Daoy (cell line): ENCODE measurements at places on chromosomes 7 and 10. TPM values are rescaled to one million over a fixed set of nuclear protein-coding genes. Genes with fewer than 3 reads are reported as not detected.

- DNase-seq: no peak
These were observed 739.9 kb downstream of the REEP3 start for GRCh38 chr10:64261092-64261491.

DNA sequence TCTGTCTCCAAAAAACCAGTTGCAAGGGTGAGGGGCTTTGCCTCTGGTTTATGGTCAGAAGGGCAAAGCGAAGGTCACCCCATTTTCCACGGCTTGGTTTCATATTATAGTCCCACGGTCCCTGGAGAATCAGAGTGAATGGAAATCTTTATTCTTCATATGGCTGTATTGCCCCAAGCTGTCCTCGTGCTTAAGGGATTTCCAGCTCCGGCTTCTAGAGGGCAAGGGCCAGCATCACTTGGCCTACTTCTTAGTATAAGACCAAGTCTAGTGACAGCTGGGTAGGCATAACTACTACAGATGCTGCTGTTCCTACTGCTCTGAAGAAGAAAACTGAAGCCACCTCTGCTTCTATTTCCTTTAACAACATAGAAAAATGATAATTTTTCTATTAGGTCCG is 63.2 kb downstream of the PARP12 start:
- DNase-seq: no peak

- DNase-seq: no peak
These were observed 128.1 kb downstream of the ELFN1 start for GRCh38 chr7:1798191-1798590.

- DNase-seq: no peak
These were observed 904 bp upstream of the CCDC7 start for GRCh38 chr10:32445036-32445435.

- peak; percentile 49 for DNase-seq
These were observed 29.4 kb downstream of the CDK14 start for GRCh38 chr7:90625562-90625961.

DNA sequence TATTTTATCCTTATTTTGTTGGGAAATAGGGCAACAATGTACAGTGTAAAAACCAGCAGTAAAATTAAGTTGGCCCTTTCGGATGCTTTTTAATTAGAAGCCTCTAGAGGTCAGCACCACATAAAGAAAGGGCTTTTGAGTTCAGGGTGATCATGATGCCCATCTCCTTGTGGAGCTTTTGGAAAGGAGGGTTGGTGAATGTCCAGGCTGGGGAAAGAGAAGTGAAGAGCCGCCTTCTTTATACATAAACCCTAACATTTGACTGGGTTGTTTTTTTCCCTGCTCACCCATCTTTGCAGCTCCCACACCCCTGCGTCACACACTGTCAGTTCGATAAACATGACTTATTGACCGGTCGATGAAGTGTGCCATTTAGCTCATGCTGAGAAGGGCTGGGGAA is 29.8 kb downstream of the MTURN start:
- DNase-seq: peak; percentile 70

DNA sequence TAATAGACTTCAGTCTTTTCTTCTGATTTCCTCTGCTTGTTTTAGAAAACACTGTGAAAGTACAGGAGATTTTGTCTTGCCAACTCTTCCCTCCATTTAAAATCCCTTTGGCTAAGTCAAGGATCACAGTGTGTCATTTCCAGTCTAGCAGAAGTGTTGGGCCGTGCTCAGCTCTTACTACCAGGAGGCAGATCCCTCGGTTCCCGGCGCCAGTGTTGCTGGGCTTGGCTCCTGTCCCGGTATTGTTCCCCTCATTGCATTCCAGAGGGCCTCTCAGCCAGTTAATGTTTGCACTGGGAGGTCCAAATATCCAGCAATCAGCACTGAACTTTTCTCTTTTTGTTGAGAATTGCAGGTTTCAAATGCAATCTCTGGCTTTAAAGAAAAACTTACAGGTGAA is 612.1 kb upstream of the MGMT start:
- DNase-seq: peak; percentile 85

DNA sequence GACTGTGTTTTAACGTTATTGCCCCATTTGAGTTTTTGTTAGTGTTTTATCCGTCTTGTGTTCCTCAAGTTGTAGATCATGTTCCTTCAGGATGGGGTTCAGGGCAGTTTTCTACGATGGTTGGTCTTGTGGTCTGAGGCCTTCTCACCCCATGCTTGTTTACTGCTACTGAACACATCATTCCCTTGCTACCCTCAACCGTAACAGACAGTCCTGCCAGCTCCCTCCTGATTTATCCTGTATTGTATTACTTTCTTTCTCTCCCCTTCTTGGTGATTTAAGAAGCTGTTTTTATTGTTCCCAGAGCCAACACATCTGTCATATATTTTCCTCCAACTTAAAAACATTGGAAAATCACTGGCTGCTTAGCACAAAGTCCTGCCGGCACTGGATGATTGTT is 719.8 kb downstream of the INHBA start:
- no peak for DNase-seq

- DNase-seq: no peak
These were observed 15.0 kb downstream of the NOD1 start for GRCh38 chr7:30463405-30464145.

DNA sequence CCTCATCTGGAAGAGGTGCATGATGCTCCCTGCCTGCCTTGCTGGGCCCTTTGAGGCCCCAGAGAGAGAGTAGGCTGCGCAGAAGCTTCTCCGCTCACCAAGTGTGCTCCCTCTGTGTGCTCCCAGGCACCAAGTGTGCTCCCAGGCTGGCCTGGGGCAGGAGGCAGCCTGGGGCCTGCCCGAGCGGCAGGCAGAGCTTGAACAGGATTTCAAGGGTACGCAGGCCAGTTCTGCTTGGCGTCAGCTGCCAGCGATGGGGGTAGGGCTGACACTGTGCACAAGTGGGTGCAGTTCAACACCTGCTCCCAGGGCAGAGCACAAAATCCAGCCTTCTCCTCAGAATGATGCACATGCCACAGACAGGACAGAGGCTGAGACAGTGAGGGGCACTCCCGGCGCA is 119.7 kb downstream of the FAM53B start:
- DNase-seq: no peak

DNA sequence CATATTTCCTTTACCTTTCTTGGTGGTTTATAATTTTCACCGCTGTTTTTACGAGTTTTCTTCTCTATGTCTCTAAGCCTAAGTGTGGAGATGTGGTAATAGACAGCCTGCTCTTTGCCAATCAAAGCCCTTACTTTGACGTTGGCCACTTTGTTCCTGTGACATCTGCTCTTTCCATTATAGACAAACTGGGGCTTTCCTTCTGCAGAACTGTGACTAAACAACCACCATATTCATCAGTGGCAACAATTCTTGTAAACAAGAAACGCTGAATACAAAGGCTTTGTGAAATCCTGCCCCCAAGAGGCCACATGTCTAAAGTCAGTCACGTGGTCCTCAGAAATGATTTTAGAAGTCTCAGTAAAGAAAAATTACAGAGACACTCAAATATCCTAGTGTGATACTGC is 59.6 kb upstream of the CAPZA2 start:
- peak; percentile 80 for DNase-seq

DNA sequence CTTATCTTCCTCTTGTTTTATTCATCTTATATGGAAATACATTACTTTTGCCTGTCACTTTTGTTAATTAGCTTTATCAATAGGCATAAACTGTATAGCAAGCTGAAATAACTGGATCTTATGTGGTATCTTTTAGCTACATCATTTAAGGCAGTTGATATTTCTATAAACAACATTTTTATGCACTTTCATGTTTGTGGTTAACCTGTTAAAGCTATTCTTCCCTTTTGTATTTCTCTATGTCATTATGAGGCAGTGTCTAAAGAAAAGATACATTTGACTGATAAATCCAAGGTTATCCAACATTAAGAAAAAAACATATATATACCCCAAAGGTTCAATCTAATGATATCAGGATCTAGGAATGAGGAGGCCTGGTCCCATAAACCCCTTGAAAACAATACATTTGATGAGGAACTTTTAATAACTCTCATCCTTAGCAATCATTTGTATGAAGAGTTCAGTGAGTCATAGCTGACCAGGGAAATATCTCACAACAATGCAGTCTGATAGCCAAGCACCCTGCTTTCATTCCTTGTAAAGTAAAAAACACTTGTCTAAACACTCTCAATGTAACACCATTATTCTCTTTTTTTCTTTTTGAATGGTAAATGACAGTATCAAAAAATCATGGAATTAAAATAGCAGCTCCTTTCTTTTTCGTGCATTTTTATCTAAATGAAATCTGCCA is 300.9 kb downstream of the NEBL start:
- DNase-seq: no peak

DNA sequence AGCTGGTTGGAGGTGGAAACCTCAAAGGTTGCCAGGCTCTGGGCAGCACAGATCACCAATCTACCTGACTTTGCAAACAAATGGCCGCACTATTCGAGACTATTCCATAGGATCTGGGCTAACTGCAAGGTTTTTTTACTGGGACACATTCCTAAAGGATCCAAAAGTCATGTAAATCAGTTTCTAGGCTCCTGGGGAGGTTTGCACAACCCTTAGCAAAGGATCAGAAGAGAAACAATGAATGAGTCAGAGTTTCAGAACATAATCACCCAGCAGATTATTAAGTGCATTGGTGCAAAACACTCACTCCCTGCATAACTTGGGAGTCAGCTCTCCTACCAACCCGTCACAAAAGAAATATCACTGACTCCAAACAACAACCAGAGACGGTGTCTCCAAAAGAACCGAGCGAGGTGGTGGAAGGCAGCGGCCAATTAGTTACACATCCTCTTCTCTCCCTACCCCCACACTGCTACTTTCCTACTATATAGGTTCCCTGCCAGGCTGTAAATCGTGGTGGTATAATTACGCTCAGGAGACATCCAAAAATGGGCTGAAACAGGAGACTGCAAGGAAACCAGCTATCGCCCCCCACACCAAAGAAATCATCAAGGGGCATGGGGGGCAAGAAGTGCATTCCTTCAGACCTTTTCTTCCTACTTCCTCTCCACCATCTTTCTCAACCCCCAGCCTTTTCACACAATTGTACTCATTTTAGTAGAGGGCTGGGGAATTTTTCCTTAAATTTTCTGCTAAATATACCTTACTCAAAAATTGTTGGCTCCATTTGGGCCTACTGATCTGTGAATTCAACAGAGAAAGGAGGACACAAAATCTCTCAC is 3.2 kb downstream of the UBE2H start:
- DNase-seq: peak; percentile 85

DNA sequence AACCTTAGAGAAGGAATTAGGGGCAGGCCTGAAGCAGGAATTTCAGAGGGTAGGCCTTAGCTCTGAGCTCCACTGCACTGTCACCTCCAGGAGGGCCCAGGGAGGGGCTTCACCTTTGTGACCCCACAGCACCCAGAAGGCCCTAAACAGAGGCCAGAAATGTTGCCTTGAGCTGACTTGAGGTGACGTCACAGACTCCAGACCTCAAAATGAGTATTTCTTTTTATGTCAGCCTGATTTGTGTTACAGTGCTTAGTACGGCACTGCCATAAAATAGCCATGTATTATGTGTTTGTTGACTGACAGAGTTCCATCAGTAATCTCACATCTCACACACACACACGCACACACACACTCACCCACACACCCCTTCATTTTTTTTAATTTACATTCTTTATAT is 211.2 kb downstream of the CCDC3 start:
- DNase-seq: no peak

The EBF3 gene
- total RNA-seq: 1.1 and 3.4 TPM in 2 replicates

The TRIM4 gene
- total RNA-seq: 21.0 and 24.6 TPM in 2 replicates

The ACSM6 gene
- total RNA-seq: not detected in 2 replicates
